Calu3 (cell line): ENCODE measurements at places on chromosomes 7 and 10.

DNA sequence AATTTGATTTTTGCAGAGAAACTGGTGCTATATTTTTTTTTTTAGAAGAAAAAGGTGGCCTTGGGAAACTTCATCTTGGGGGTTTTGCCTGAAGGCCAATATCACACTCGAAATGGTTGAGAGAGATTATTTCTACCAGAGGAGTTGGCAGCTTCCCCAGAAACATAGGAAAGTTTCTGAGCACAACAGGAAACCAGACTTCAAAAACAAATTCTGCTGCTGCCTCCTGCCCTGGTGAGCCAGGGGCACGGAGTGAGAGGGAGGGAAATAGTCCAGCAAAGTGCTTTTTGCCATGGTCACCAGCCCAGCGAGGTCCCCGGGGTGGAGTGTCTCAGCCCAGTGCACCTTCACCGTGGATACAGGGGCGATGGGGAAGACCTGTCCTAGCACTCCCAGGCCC lies 61.1 kb downstream of the FOXI2 start:
- no peak for DNase-seq
- H3K36me3 ChIP-seq: no peaks in the 10 kb centered on the region
- no peaks in the 10 kb centered on the region for H3K4me1 ChIP-seq

- H3K27me3 ChIP-seq: peaks cover 63% of the 10 kb centered on the region
- H3K36me3 ChIP-seq: peaks cover 5% of the 10 kb centered on the region
- no peak overlapping the region for H3K27ac ChIP-seq
- DNase-seq: no peak
- H3K4me3 ChIP-seq: no peak overlapping the region
These were observed 2.0 kb upstream of the PLPP4 start for GRCh38 chr10:120455004-120455403.

- DNase-seq: no peak
- no peak overlapping the region for H3K27ac ChIP-seq
- no peaks in the 10 kb centered on the region for H3K4me1 ChIP-seq
- H3K27me3 ChIP-seq: peaks cover 55% of the 10 kb centered on the region
- H3K4me3 ChIP-seq: no peak overlapping the region
These were observed 7.3 kb downstream of the WDFY4 start for GRCh38 chr10:48691812-48692528.

GRCh38 chr10:43064331-43065075 lies 12.4 kb upstream of the RET start:
- H3K4me1 ChIP-seq: no peaks in the 10 kb centered on the region
- DNase-seq: no peak
- H3K27me3 ChIP-seq: peaks cover 56% of the 10 kb centered on the region
- no peaks in the 10 kb centered on the region for H3K36me3 ChIP-seq
- no peak overlapping the region for H3K4me3 ChIP-seq

DNA sequence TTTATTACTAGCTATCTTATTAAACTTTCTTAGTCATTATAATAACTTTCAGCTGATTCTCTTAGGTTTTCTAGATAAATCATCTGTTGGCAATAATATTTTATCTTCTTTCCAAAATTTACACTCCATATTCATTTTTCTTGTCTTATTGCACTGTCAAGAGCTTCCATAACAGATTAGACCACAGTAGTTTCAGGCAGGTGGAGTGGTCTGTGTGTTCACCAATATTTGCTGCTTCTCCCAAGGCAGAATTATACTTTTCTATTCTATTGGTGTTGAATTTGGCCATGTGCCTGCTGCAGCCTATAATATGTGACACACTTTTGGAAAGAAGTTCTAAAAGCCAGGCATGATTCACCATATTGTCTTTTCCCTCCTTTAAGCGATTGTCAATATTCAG lies 422.8 kb downstream of the GATA3 start:
- no peaks in the 10 kb centered on the region for H3K4me1 ChIP-seq
- H3K27me3 ChIP-seq: no peaks in the 10 kb centered on the region
- no peak for DNase-seq
- H3K36me3 ChIP-seq: no peaks in the 10 kb centered on the region

DNA sequence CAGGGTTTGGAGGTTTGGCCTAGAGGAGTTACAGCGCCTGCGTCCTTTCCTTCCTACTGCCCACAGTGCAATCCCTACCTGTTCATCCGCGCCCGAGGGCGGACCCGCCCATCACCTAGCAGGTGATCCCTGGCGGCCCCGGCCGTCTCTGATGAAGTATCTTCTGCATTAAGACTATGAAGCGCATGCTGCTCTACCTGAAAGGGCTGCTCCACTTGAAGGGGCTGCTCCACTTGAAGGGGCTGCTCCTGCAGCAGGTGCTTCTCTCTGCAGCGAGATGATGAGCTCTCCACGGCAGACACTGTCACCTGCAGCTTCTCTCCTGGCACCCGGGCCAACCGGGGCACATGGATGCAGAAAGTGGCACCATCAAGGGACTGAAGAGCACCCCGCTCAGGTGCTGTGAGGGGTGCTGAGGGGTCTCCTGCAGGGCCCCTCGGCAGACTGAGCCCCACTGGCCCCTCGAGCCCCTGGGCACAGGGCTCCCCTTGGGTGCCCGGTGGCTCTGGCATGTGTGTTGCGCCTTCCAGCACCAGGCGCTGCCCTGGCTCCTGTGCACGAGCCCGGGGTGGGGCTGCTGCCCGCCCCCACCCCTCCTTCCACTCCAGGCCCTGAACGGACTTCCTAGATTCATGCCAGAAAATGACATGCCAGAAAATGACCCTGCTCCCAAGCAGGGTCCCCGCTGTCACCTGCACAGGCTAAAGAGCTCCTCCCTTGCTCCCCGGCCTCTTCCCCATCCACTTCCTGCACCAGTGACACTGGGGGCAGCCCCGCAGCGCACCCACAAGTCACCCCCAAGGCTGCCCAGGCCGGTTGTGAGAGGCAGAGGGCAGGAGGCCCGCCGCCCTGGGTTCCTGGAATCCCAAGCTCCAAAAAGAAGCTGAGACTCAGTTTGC lies 29.4 kb downstream of the WDR86 start:
- H3K4me1 ChIP-seq: no peaks in the 10 kb centered on the region
- peaks cover 36% of the 10 kb centered on the region for H3K27me3 ChIP-seq
- H3K27ac ChIP-seq: no peak overlapping the region
- no peak for DNase-seq

DNA sequence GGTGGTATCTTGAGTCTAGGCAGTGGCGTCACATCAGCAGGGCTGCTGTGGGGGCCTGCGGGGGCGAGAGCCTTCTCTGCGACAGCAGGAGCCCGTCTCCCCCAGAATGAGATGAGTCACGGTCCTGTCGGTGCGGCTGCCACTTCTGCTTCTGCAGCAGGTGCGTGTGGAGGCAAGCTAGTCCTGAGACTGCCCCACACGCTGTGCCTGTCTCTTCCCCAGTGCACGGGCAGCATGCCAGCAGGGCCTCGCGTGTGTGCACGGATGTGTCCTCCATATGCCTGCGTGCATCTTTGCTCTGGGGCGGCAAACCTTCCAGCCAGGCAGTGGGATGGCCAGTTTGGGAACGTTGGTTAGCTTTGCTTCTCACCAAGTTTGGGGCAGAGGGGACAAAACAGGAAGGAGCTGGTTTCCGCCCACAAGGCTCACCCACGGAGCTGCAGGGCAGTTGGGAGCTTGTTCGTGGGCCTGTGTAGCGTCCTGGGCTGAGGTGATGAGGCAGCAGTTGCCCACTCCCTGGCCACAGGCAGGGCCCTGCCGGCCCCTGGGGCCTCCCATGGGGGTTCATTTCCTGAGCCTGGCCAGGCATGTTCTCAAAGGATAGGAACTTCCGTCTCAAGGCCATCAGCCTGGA lies 60.8 kb upstream of the PPIF start:
- no peak overlapping the region for H3K27ac ChIP-seq
- H3K4me3 ChIP-seq: no peak overlapping the region
- peaks cover 10% of the 10 kb centered on the region for H3K4me1 ChIP-seq
- H3K36me3 ChIP-seq: peaks cover 8% of the 10 kb centered on the region

DNA sequence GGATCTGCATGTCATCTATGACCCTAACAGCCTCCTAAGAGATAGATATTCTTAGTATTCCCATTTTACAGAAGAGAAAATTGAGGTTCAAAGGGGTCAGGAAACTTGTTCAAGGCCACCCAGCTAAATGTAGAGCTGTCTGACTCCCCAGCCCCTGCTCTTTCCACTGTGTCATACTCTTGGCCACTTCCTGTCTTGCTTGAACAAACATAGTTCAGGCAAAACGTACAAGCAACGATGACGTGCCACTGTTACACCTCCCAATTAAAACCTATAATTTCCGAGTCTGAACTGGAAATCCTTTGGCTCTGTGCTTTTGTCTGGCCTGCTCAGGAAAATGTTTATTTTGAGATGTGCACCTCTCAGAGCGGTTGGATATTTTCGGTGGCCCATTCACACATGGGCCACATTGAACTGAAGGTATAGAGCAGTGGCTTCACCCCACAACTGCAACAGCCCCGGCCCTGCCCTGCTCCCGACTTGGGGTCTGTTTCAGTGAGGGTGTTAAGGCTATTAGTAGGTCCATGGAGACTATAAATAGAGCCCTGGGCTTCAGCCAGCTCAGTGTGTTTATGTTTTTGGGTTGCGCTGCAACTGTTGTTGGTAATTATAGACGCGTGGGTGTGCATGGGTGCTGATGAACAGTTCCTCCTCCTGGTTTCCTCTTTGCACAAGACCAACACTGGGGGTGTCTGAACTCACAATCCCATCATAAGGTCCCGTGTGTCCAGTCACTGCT lies 172.3 kb upstream of the ADO start:
- no peak for DNase-seq
- H3K27ac ChIP-seq: no peak overlapping the region
- H3K4me1 ChIP-seq: peaks cover under 1% of the 10 kb centered on the region
- no peaks in the 10 kb centered on the region for H3K27me3 ChIP-seq
- H3K4me3 ChIP-seq: no peak overlapping the region

DNA sequence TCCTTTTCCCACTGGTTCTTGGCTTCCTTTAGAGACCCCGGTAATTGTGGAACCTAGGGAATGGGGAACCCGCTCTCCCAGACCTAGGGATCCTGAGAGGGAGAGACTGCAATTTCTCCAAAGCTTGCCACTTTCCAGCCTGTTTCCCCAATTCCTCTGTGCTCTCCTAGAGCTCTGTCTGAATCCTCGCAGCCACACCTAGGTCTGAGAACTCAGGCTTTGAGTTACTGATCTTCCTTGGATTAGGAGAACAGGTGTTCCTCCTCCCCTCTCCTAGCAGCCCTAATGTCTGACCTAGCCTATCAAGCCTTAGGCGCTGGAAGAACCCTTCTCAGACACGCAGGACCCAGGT lies 20.0 kb downstream of the WNT8B start:
- H3K4me1 ChIP-seq: no peaks in the 10 kb centered on the region
- H3K27me3 ChIP-seq: peaks cover 49% of the 10 kb centered on the region
- DNase-seq: no peak
- no peak overlapping the region for H3K27ac ChIP-seq
- peak overlapping the region; percentile 81 for H3K4me3 ChIP-seq

DNA sequence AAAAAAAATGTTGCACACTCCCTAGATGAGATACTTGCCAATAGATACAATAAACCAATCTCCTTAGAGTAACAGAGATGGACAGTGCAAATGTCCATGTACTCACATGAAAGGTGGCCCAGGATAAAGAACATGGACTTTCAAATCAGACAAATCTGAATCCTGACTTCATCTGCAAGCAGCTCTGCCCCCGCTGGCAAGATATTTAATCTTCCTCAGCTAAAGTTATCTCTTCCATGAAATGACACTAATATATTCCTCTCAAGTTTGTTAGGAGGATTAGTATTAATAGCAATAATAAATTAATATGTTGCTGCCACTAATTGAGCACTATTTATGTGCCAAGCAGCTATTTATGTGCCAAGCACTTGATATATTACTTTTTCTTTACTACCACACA lies 148.6 kb upstream of the YAE1 start:
- no peak overlapping the region for H3K27ac ChIP-seq
- no peaks in the 10 kb centered on the region for H3K4me1 ChIP-seq
- H3K36me3 ChIP-seq: peaks cover 12% of the 10 kb centered on the region
- no peak overlapping the region for H3K4me3 ChIP-seq
- H3K27me3 ChIP-seq: no peaks in the 10 kb centered on the region

- no peaks in the 10 kb centered on the region for H3K36me3 ChIP-seq
- peaks cover 39% of the 10 kb centered on the region for H3K27me3 ChIP-seq
- no peak overlapping the region for H3K4me3 ChIP-seq
- no peak overlapping the region for H3K27ac ChIP-seq
- DNase-seq: peak; percentile 23
- H3K4me1 ChIP-seq: peaks cover 9% of the 10 kb centered on the region
These were observed 181.7 kb downstream of the HECW1 start for GRCh38 chr7:43294080-43294630.

GRCh38 chr10:7409045-7409731 lies 1.6 kb downstream of the SFMBT2 start:
- DNase-seq: no peak
- peaks cover 22% of the 10 kb centered on the region for H3K36me3 ChIP-seq

DNA sequence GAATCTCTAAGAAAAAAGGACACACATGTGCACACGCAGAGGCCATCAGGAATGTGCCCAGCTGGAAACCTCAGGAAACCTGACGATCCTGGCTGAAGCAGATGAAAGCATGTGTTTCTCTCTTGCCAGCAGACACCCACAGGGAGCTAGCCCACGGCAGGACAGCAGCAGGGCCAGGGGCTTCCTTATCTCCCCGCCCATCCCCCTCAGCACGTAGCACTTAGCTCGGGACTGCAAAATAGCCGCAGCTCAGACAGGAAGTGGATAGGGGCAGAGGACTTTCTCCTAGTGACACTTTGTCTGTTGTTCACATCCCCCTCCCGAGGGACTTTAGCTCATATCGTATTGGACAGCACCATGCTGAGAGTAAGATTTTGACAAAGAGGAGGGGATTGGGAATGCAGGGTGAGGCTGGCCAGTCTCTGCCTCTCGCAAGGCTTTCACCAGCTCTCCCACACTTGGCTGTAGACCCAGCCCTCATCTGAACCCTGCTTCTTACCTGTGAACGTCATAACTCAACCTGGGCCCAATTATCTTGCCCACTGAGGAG lies 63.8 kb downstream of the MKI67 start:
- H3K27ac ChIP-seq: no peak overlapping the region
- no peak for DNase-seq
- no peaks in the 10 kb centered on the region for H3K4me1 ChIP-seq
- H3K27me3 ChIP-seq: no peaks in the 10 kb centered on the region
- peaks cover 4% of the 10 kb centered on the region for H3K36me3 ChIP-seq
- no peak overlapping the region for H3K4me3 ChIP-seq

DNA sequence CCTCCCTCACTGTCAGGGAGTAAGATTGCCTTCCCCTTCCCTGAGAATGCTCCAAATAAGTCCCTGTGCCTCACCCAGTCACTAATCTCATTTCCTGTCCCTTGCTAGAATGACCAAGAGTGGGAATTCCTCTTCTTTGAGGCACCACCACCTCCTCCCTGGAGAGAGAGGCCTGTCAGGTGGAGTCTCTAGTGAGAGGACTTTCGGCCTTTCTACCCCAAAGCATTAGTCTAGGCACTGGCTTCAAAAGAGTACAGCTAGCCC lies 145.0 kb downstream of the PTPN20 start:
- no peaks in the 10 kb centered on the region for H3K4me1 ChIP-seq
- no peak for DNase-seq
- peaks cover 46% of the 10 kb centered on the region for H3K27me3 ChIP-seq
- H3K27ac ChIP-seq: no peak overlapping the region
- no peak overlapping the region for H3K4me3 ChIP-seq
- H3K36me3 ChIP-seq: no peaks in the 10 kb centered on the region
